GM18507 (cell line): ENCODE measurements at places on chromosomes 6 and 20.

DNA sequence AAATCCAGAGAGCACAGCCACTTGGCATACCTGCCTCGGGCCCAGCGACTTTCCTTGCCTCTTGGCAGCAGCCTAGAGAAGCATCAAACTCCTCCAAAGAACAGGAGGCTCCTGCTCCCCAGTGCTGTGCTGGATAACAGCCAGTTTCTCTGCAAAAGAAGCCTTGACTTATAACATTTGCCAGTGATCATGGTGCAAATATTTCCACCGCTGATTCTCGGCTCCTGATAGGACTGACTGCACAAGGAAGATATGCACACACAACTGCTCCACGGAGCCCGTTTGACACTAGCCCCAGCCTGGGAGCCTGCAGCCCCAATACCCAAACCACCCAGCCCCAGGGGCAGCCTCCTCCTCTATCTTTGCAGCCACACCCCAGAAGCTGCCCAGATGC lies 17.5 kb downstream of the ACSS1 start:
- no peak for DNase-seq

GRCh38 chr6:62974452-62974851 lies 236.8 kb upstream of the FKBP1C start:
- no peak for DNase-seq

- DNase-seq, result no peak
These were observed 26.5 kb downstream of the CD109 start for GRCh38 chr6:73722318-73723060.

DNA sequence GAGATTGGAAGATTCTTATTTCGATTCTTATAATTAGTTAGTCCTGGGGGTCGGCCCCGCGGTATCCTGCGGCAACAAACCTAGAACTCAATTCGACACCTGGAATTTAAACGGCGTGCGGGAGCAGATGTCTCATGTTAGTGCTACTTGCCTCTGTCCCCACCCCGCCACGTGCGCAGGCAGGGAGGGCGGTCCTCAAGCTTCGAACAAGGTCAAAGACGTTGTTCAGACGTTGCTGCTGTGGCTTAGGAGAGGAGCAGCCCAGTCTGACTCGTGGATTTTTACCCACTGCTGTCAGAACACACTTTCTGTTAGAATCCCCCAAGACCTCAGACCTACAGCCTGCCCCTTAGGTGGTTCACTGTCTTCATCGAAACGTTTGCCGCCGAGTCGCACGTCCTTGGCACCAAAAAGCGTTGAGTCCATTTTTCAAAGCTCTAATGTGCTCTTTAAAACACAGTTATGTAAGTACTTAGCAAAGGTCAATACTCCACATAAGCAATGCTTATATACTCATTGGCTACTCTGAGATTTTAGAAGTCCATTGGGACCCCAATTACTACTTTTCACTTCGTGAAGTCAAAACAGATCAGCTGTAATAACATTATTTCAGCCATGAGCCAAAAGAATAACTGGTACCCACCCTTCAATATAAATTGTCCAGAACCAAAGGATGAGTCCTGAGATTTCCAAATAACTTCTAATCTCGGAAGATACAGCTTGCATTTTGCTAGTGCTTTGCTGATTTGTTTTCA lies 2.7 kb upstream of the C6orf62 start:
- DNase-seq, result no peak

DNA sequence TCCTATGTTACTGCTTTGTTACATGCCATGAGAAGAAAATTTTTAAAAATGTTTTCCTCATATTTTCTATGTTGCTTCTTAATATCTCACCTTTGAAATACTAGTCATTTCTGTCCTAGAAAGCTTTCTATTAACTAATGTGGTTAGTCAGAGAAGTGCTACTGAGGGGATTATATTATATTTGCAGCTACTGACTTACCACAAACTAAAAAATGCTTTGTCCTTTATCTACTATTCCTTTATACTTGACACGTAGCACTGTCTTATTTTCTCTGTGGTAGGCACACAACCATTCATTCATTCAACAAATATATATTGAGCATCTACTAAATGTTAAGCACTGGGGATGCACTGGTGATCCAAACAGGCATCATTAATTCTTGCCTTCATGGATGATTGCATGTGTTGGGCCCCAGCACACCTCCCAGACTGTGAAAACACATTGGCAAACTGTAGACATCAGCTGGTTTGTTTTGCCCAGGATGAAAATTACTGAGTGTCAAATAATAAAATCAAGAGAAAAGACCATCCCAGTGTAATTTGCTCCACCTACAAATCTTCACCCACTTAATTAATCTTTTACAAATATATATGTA lies 10.7 kb upstream of the MLIP start:
- DNase-seq, result peak; percentile 3

DNA sequence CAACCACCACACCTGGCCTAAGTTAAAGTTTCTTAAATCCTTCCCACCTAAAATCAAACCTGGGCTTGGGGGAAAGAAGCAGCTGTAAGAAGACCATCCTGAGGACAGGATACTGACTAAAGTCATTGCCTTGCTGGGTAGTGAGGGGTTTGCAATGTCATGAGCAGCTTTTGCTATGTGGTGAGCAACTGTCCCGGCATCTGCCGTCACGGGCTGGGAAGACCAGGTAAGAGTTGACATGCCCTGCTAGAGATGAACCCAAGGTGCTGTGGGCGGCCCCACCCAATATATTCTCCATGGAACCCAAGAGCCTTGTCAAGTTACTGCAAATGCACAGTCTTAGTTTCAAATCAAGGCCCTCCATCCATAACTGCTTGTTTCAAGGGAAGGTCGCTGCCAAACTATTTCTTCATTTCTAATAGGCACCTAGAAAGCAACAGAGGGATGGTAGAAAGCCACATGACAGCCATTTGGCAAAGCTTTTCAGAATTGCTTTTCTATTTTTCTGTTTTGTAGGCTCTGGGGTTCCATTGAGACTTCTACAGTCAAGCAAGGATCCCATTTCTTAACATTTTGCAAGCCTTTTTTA lies 357.8 kb upstream of the JARID2 start:
- no peak for DNase-seq

DNA sequence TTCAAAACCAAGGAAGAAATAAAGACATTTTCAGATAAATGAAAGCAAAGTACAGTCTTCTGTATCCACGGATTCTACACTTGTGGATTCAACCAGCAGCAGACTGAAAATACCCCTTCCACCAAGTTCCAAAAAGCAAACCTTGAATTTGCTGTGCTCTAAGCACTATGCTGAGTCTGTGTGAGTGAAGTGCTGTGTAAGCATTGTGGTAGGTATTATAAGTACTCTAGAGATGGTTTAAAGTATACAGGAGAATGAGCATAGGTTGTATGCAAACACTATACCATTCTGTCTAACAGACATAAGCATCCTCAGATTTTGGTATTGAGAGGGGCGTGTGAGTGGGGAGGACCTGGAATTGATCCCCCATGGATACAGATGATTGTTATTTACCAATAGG lies 9.6 kb downstream of the OSER1 start:
- DNase-seq, result no peak

DNA sequence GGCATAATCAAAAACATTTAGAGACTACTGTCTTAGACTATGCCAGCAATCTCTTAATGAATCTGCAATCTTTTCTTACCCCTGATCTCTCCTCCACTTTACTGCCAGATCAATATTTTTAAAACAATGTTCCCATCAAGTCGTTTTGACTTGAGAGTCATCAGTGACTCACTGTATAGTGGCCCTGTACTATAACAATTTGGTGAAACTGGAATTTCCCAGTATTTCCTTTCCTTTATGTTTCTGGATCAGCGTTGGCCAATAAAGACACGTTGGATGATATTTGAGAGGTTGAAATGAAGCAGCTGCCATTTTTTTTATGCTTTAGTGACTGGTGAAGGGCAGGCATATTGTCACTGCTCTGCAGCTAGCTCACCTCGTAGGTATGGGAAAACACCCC lies 10.1 kb upstream of the SMIM13 start:
- no peak for DNase-seq

GRCh38 chr20:22533823-22534751 lies 50.3 kb downstream of the FOXA2 start:
- no peak for DNase-seq

GRCh38 chr20:62500237-62500864 lies 24.6 kb upstream of the GATA5 start:
- peak; percentile 73 for DNase-seq

DNA sequence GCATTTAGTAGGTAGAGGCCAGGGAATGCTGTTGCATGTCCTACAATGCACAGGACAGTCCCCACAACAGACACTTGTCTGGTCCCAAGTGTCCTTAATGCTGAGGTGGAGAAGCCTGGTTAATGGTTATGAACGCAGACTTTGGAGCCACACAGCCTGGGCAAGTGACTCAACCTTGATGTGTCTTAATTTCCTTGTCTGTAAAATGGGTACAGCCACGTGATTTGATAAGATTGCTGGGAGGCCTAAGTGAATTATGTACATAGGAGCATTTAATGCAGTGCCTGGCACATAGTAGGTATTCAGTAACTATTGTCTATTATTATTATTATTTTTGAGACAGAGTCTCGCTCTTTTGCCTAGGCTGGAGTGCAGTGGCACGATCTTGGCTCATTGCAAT lies 11.4 kb downstream of the KCNG1 start:
- DNase-seq, result no peak

GRCh38 chr6:85576476-85576875 lies 17.2 kb downstream of the SNX14 start:
- DNase-seq, result no peak

- DNase-seq, result no peak
These were observed 1.9 kb upstream of the ULBP1 start for GRCh38 chr6:149961728-149962425.

DNA sequence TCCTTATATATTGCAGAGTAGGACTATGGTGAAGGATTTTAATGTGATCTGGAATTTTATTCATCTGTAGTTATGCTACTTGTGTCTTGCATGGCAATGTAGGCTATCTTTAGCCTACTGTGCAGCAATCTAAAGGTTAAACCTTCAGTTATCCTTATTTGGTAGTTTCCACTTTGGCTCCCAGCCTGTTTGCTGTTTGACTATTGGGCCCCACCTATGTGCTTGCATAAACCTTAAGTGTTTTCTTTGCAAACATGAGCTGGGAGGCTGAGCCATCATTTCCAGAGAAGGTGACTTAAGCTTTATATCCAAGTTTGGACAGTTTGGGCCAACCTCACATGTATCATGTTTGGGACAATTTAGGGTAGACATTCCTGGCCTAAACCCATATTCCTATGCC lies 537.5 kb downstream of the BTBD3 start:
- DNase-seq, result no peak

DNA sequence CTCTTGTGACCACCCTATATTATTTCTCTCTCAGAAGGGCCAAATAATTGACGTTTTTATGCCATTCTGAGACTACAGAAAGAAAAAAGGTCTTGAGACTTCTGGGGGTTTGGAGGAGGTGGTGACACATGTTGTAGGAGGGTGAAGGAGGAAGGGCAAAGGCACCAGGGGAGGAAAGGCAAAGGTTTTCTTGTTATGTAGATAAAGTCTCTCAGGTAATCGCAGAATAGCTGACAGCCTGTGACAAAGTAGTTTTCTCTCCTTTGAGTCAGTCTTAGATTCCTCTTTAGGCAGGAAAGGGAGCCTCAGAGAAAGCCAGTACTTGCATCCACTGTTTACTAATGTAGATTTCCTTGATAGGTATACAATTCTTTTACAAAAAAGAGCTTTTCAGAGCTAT lies 23.6 kb downstream of the OR2B2 start:
- DNase-seq, result no peak

GRCh38 chr6:167394339-167394738 lies 69.5 kb downstream of the TTLL2 start:
- no peak for DNase-seq

DNA sequence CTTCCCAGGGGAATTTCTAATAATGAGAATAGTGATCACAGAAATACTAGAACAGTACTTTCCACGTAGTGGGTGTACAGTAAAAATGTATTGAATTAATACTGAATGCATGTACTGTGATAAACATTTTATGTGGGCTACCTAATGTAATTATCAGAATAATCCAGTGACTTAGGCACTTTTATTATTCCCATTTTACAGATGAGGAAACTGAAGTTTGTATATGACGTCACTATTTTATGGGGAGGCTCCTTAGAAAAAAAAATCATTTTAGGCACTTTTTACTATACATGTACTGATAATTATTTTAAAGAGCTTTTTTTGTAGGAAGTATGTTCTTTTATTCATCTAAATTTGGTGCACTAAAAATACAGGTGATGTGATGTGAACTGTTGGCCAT lies 275.6 kb upstream of the TAB2 start:
- DNase-seq, result no peak

- no peak for DNase-seq
These were observed 5.9 kb upstream of the HMGA1 start for GRCh38 chr6:34230653-34231371.

DNA sequence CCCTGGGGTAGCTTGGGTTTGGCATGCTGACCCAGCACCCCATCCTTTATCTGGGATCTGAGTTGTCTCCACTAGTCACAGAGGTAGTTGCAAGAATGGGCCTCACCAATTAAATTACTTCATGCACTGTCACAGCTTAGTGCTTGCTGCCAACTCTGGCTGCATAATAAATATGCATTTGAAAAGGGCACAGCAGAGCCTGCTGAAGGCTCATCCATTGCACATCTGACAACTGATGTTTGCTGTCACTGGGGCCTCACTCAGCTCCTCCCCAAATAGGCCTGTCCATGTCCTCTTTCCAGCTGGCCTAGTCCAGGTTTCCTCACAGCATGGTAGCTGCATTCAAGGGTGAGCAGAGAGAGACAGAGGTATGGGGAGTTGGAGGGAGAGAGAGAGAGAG lies 13.3 kb upstream of the NXT1 start:
- no peak for DNase-seq

DNA sequence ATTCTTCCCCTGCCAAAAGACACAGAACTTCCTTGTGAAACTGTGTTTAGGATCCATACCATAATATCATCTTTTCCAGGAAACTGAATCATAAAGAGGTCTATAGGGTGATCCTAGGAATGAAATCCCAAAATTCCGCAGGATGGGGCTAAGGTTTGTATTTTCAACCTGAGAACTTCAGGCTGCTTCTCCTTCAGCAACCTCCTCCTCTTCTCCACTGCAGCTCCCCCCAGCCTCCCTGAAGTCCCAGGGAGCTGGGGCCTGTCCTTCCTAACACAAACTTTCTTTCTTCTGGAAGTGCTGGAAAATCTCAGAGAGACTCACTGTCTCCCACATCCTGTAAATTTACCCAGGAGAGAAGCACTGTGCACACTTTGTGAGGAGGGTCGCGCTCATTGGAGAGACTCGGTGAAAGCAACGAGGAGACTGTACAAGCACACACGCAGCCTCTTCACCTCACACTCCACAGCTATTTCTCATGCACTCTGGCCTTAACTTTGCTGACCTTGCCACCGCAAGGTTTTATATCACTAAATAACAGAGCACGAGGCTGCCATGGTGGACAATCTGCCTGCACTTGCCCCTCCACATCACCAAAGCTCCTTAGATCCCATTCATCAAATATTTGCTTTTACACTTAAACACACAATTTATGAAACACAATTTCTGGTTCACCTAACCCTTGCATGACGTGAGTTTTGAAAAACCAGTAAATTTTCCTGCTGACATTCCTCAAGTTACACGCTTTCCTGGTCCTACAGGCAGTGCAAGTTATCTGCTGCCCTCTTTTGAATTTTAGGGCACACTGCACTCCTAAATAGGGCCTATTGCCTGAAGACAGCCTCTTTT lies 14.3 kb downstream of the ID4 start:
- DNase-seq, result no peak
